ENCODE measurements at places on chromosomes 11 and 22.

DNA sequence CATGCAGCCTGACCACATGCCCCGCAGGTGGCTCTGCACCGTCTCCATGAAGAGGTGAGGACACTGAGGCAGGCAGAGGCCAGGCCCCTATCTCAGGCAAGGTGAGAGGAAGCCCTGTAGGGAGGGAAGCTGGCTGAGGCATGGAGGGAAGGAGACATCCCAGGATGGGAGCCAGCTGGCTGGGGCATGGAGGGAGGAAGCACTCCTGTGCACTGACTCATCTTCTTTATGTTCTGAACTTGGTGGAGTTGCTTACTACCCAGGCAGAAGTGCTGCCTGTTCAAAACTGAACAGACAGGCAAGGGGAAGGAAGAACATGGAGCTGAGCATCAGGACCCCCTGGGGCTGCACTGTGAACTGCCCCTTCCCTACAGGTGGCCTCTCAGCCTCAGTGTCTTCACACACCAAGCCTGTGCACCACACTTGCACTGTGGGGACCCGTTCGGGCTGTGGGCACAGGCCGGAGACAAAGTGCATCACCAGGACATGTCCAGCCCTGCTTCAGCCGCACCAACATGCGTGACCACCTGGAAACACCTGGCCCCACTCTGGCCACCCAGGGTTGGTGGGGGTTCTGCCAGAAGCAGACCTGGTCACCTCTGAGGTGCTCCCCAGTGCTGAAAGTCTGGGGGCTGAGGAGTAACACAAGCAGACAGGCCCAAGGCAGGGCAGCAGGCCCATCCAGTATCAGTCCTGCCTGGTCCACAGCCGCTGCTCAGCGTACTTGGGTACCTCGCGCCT lies 55.5 kb downstream of the DGCR2 start:
- no peak for DNase-seq

DNA sequence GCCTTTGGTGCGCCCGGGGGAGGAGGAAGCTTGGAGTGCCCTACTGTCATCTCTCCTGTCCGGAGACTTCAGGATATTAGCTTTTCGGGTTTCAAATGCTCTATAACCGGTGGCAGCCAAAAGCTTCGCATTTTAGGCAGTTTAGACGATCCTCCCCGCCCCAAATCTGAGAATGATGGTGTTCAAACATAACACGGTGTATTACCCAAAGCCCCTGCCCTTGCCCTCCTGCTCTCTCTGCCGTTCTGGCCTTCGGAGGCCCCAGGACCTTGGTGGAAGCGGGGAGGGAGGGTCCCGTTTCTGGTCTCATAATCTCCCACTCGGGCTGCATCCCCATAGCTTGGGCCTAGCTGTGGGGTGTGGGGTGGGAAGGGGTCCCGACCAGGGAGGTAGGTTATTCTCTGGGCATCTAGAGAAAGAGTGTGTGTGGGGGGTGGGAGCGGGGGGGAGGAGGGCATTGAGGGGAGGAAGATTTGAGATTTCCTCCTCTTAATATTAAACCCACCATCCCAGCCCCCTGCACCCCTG lies 2.3 kb downstream of the PKNOX2 start:
- DNase-seq: no peak

DNA sequence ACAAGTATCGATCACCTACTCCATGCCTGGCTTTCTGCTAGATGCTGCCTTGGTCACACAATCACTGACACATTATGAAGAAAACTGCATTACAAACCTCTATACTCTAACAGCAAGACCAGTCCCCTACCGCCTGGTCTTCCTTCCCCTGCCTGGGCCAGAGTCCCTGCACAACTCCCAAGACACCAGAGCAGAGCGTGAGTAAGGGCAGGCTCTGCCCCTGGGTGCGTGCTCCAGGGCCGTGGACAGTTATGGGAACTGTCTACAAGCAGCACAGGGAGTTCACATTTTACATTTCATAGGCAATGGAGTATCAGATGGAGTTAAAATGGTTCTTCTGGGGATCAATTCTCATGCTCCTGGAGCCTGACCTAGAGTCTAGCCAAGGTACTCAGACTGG lies 6.5 kb downstream of the FZD4 start:
- no peak for DNase-seq

DNA sequence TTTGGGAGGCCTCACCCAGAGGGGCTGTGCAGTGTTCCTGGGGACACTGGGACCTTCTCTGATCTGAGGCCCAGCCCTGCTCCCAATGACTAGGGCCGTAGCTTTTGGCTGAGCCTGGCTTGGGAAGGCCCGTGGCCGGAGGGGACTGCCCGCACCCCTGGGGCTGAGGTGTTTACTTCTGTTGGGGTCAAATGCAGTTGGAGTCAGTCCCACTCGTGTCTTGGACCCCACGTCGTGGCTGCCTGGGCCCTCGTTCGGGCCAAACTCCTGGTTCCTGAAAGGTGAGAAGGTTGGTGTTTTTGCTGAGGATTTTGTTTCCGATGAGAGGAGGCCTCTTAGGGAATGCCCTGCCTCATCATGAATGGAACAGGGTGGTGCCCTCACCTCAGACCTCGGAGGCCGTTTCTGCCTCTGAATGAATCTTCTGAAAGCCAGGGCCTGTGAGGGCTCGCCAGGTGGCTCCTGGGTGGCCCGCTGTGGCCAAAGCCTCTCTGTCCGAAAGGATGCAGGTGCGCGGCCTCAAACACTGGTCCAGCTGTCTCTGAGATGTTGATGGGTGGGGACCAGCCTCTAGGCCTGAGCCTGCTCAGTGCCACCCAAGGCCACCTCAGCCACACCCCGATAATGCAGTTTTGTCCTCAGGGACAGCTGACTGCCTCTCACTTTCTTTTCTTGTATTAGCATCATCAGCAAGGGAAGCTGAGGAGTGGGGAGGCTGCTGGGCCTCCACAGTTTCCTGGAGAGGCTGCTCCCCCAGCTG lies 40.3 kb upstream of the A4GALT start:
- DNase-seq: no peak

GRCh38 chr22:35380013-35380412 lies 883 bp upstream of the HMOX1 start:
- no peak for DNase-seq

GRCh38 chr11:46127150-46127638 lies 5.9 kb upstream of the PHF21A start:
- no peak for DNase-seq

- DNase-seq: no peak
Measured at GRCh38 chr11:106917973-106918372, 100.3 kb downstream of the GUCY1A2 start.

DNA sequence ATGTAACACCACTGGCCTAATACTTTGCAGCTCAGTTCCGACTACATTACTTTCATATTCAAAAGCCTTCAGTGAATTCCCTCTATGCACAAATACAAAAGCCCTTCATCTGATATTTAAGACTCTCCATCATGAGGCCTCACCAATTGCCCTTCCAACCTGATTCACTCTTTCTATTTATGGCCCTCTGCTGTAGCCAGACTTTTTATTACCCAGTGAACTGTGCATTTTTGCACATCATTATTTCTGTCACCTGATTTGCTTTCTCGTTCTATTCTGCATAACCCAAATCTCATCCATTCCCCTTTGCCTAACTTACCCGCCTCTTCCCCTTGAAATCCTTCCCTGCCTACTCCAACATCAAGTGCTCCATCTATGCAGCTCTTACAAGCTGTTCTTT lies 78.3 kb downstream of the BBOX1 start:
- DNase-seq: no peak

- no peak for DNase-seq
Measured at GRCh38 chr11:45021692-45022141, 71.0 kb upstream of the TP53I11 start.

DNA sequence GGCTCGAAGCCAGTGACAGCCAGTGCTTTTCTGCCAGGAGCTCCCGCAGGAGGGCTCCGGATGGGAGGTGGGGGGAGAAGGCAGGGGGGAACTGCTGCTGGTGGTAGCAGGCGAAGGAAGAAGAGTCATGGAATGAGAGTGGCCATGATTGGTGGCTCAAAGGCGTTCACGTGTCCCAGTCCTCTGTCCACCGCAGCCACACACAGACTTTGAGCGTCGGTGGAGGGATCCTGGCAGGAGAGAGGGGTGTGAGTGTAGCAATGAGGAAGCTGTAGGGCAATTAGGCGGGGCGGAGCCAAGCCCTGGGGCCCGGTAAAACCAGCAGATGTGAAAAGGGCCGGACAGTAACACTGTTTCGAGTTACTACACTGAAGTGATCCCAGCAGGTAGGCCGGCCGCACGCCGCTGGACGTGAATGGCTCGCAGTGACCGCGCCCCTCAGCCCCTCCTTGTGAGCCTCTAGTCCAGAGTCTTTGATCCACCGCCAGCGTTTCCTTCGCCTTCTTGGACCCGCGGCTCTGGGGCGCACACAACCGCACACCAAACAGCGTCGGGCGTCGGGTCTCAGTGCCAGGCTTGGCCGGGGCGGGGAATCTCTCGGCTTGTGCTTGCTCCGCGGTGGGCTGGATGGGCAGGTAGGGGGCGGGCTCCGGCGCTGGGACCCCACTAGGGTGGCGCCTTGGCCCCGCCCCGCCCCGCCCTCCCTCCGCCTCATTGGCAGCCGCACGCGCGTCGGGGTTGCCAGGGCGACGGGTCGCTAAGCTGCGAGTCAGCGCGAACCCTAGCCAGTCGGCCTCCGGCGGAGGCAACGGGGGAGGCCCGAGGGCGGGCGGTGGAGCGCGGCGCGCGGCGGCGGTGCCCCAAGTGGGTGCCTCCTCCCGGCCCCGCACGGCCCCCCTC lies at the start of gene LRRC10B:
Gene LRRC10B, plus strand, starts transcription at position 788 of the 900 bp plus-strand sequence. CDS start 250 bp downstream, outside the sequence.
- DNase-seq: no peak

DNA sequence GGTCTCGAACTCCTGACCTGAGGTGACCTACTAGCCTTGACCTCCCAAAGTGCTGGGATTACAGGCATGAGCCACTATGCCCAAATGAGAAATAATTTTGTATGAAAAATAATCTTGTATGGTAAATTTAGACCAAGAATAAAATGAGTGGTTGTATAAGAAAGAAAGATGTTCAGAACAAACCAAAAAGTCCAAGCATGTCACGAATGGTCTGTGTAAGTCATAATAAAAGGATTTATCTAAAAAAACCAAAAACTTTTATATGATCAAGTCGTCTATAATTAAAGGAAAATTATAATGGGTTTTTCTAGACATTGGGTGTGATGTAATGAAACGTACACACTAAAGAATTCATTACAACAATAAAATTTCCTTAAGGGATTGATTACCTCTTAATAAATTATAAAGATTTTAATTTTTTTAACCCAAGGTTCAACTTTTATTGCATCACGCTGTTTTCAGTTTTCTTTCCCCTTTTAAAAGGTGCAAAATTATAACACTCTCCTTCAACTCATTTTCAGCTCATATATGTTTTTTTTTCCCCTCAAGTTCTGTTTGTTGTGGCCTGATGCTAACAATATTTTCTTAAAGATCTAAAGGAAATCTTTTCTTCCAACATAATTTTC lies 8.9 kb upstream of the AQP11 start:
- DNase-seq: no peak

Measured in activated T-helper 9 cell treated with anti-CD3 and anti-CD28 coated beads, Interleukin-2, amount 50 U/mL, for 16 hours (primary cell).